ENCODE measurements at places on chromosomes 12 and 14. TPM values are rescaled to one million over a fixed set of nuclear protein-coding genes. Genes with fewer than 3 reads are reported as not detected.

- DNase-seq, result no peak
These were observed 232.9 kb downstream of the PCNX1 start for GRCh38 chr14:71140157-71140556.

DNA sequence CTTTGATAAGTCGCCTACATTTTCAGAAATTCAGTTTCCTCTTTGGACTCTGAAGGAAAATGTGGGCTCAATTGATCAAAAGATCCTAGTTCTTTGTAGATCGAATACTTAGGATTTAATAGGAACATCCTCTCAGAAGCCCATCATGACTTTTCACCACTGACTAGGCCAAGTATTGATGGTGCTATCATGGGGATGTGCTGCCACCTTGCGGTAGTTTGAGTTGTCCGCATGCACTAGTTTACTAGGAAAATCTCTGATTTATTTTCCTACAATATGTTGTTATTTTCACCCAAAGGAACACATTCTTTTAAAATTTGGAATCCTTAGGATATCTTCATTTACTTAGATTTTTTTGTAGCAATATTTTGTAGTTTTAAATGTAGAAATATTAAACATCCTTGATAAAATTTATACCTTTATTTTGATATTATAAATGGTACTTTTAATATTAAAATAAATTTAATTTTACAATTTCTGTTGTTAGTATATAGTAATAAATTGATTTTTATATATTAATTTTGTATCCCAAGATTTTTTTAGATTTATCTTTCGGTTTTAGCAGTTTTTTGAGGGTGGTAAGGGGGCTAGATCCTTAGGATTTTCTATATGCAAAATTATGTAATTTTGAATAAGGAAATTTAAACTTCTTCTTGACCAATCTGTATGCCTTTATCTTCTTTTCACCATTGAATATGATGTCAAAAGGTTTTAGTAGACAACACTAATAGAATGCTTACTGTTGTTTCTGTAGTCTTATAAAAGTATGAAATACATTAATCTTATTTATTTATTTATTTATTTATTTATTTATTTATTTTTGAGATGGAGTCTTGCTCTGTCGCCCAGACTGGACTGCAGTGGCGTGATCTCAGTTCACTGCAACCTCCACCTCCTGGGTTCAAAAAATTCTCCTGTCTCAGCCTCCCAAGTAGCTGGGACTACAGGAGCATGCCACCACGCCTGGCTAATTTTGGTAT, 52.9 kb upstream of the OR9K2 start:
- peak; percentile 82 for DNase-seq

GRCh38 chr12:91931111-91931510, 214.5 kb downstream of the BTG1 start:
- no peak for DNase-seq

- no peak for DNase-seq
These were observed 76.4 kb downstream of the C12orf50 start for GRCh38 chr12:87952850-87953249.

GRCh38 chr12:85179680-85180270, 100.2 kb upstream of the ALX1 start:
- no peak for DNase-seq

- no peak for DNase-seq
These were observed 12.0 kb upstream of the GALNT6 start for GRCh38 chr12:51403159-51403558.

DNA sequence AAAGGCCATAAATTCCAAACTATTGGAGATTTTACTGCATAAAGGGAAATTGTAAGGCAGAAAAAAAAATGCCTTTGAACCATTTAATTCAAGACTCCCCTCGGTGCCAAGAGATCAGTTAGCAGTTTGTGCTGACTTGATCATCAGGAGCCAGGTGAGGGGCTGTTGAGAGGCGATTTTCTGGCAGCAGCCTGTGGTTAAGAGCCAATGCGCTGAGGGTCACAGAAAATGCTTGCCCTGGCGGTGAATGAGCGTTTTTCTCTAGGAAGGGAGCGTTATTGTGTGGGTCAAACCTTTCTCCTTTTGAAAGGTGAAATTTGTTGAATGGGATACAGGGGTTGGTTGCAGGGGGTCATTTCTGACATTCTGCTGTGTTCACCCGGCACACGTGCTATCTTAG, 4.7 kb downstream of the SRRM4 start:
- DNase-seq, result no peak

DNA sequence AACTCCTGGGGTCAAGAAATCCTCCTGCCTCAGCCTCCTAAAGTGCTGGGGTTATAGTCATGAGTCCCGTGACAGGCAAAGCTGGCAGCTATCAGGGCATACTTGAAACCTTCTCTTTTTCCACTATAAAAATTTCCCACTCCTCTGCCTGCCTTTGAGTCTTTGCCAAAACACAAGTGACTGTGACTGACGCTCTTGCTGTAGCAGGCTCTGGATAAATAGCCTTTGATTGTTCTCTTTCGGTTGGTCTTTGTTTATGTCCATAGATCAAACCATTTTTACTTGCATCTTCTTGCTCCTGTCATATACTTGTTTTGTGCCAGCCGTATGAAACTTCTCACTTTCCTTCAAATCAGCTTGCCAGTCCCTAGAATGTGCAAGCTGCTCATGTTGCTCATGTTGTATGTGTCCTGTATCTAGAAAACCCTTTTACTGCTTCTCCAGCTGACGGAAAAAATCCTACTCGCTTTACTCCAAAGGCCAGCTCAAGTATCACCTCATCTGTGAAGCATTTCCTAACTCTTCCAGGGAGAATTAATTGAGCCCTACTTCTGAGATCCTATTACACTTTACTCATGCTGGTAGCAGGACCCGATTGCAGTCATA, 73.1 kb downstream of the RESF1 start:
- no peak for DNase-seq

- no peak for DNase-seq
These were observed 242.3 kb downstream of the SUDS3 start for GRCh38 chr12:118618695-118619094.

GRCh38 chr14:91256661-91257060, 12.2 kb upstream of the GPR68 start:
- no peak for DNase-seq

The CISTR gene
- not detected for total RNA-seq

The RNASE7 gene
- total RNA-seq, result not detected

The LTB4R2 gene
- 8.9 TPM for total RNA-seq

All from glutamatergic neuron (in vitro differentiated cells).